ENCODE measurements at places on chromosomes 11 and 22.

- no peak for DNase-seq
Measured at GRCh38 chr11:63494975-63495374, 4.0 kb upstream of the PLAAT5 start.

DNA sequence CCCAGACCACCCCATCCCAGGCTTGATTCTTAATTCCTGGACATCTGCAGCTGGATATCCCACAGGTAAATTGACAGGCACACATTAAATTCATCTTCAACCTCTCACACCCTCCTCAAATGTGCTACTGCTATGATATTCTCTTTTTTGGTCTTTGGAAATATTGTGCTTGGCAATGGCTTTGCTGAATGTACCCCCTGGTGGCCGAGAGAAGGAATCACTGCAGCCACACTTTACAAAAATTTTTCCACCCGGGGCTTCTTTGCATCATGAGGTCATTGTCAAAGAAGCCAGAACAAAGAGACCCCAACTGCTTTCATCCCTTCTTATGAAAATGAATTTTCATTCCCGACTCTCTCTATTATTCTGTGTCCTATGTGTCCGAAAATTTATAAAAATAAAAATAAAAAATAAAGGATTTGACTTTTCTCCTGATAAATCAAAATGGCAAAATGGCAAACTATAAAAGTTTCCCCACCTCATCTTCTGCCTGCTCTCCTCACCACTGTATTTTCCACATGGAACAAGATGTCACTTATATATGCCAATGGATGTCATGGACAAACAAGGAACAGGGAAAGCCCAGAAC lies 15.0 kb upstream of the CYB5R2 start:
- DNase-seq, result no peak

DNA sequence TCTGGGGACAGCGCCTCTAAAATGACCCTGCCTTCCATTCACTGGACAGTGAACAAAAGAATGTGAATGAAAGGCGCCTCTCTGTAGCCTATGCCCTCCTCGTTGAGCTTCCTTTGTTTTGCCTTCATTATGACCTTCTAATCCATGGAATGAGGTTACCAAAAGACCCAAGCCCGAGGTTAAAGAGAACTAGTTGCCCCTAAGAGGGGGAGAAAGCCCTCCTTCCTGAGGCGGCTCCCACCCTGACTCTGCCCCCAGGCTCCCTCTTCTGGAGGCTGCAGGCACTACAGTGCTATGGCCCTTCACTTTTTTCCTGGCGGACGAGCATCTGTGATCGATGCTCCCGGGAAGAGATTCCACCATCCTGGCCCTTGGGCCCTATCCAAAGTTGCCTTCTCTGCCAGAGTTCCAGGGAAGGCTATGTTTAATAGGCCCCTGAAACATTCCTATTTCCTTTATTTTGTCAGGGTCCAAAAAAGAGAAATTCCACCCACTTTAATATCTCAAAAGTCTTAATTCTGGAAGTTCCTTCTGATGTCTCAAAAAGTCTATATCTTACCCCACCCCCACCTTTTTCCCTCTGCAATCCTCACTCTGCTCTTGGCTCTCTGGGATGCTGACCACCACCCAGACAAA lies 147.3 kb downstream of the FEZ1 start:
- DNase-seq, result peak; percentile 31

DNA sequence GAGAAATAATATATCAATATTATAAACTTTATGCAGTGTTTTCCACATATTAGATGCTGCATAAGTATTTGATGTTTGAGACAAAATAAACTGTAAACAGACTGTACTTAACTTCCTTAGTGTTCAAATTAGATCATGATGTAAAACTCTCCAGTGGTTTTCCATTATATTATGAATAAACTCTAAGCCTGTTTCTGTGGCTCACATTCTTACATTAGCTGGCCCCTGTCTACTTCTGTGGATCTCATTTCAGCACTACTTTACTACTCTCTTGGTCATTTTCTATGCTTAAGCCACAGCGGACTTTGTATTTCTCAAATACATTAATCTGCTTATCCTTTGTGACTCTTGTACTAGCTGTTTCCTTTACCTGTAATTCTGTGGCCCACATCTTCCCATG lies 55.6 kb downstream of the ARHGEF12 start:
- no peak for DNase-seq

DNA sequence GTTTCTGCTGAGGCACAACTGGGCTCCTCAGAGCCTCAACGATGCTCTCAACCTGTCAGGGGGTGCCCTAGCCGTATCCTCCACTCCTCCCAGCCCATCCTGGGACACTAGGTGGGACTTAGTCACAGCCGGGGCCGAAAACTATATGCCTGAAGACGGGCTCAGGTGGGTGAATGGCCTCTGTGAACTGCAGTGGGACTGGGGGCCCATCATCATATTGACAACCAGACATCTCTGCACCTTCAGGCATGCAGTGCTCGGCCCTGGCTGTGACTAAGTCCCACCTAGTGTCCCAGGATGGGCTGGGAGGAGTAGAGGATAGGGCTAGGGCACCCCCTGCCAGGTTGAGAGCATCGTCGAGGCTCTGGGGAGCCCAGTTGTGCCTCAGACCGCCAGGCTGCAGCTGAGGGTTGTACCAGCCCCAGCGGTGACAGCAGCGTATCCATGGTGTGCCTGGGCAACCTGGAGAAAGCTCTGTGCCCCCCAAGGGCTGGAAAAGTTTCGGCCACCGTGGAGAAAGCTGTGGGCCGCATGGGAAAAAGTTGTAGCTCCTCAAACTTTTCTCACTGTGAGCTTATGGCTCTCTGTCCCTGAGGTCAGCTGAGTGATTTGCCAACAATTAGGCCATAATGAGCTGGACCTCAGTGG lies 88.9 kb downstream of the RRM1 start:
- no peak for DNase-seq

DNA sequence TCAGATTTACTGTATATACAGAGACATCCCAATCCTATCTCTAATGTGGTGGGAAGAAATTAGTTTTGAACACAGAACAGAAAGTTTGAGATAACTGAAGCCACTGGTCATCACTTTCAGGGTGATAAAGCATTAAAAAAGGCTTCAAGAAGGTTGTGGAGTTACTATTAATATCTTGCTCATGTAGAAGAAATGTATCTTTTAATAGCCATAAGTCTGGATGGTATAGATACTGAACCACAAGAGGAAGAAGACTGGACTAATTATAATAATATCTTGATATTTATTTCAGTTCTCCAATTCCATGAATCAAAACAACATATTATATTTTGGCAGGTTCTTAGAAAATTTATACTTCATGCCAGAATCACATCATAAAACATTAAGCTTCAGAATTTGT lies 137.1 kb downstream of the TMEM135 start:
- no peak for DNase-seq

DNA sequence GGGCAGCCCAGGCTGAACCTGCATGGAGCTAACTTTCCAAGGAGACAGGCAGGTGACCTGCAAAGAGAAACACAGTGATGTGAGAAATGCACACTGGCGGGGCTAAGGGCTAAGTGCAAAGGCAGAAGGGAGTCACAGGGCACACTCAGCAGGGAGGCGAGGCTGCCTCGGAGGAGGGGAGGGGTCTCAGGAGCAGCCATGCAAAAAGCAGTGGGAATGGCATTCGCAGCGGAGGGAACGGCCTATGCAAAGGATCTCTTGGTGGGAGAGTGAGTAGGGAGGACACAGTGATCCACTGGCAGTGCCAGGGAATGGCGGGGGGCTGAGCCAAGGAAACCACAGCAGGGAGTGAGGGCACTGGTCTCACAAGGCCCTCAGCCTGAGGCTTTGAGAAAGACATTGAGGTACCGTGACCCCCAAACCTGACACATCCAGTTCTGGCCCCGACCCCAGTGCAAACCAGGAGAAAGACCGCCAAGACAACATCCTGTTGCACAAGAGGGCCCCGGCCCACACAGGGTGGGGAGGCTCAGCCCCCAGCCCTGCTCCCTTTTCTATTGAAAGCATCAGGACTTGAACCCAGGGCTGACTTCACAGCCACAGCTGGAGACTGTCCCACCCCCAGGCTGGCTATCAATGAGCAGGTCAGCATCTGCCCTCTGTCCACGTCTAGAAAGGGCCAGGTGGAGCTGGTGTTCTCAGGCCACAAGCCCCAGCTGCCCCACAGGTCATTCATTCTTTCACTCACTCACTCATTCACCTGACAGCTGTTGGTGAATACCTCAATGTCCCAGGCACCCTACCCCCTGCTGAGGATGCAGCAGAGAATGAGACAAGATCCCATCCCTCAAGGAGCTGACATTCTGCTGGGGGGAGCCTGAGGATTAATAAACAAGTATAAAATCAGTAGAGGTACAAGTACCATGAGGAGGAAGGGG lies 50.7 kb downstream of the IGLL1 start:
- no peak for DNase-seq

DNA sequence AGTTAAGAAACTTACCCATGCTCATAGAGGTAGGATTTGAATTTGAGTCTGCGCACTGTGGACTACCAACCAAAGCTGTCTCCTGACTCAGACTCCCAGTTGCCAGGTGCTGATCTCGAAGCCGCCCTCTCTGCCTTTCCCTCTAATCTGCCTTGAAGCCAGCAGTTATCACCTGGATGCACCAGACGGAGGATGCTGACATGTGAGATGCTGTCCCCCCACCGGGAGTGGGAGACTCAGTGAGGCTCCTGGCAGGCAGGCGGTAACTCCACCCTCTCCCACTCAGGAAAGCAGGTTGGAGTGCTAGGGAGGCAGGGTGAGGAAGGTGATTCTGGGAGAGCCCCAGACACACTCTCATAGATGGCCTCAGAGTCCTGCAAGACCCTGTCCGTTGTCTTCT lies 40.4 kb downstream of the KIAA1671 start:
- no peak for DNase-seq

GRCh38 chr11:28659716-28660348 lies 551.6 kb downstream of the METTL15 start:
- DNase-seq, result no peak

DNA sequence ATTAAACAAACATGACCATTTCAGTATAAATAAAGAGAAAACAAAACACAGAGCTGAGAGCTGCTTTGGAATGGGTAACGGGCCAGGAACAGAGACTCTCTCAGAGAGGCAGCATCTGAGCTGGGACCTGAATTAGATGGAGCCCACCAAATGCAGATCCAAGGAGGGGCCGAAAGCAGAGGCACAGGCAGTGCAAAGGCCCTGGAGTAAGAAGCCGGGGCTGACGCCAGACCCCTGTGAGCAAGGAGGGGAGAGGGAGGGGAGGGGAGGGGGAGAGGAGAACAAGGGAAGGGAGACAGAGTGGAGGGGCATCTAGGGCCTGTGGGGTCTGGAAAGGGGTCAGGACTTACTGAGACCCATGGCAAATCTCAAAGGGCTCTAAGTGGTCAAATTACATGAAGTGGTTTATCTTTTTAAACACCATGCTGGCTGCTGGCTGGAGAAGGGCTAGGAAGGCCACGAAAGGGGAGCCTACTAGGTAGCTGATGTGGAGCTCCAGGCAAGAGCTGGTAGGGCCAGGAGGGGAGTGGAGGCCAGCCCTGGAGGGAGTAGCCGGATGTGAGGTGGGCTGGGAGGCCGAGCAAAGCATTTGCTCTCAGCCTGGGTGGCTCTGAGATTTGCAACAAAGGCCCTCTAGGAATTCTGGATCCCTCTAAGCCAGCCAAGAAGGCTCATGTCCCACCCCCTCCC lies 3.2 kb downstream of the OSBPL5 start:
- no peak for DNase-seq

DNA sequence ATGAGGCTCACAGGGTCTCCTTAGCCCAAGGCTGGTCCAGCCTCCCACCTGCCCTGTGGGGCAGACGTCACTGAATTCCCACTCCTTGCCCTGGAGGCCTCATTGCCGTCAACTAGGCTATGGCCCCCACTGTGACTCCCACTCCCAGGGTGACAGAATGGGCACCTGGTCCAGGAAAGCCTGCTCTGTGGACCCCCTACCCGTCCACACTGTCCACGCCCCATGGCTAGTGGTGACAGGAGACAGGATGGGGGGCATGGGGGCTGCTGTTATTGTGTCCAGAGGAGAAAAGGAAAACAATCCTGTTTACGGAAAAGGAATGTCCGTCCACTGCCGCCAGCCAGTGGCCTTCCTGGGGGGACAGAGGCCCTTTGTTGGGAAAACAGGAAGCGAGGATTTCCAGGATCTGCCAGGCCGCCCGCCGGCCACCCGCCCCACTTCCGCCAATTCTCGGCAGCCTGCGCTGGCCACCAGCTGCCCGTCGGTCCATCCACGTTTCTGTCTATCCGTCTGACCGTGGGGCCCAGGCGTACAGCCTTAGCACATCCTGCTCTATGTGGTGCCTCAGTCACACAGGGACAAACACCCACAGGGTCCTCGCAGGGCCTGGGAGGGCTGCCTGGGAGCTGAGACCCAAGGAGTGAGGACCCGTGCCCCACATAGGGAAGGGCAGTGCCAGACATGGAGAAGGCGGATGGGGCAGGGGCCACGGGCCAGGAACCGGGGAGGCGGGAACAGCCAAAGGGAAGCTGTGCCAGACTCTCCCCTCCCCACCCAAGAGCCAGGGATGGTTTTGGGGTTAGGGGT lies 19.5 kb downstream of the CRELD2 start:
- no peak for DNase-seq

GRCh38 chr11:84524422-84525051 lies 1102.6 kb downstream of the DLG2 start:
- DNase-seq, result no peak

- peak; percentile 66 for DNase-seq
Measured at GRCh38 chr11:86740628-86741483, 59.5 kb upstream of the PRSS23 start.

DNA sequence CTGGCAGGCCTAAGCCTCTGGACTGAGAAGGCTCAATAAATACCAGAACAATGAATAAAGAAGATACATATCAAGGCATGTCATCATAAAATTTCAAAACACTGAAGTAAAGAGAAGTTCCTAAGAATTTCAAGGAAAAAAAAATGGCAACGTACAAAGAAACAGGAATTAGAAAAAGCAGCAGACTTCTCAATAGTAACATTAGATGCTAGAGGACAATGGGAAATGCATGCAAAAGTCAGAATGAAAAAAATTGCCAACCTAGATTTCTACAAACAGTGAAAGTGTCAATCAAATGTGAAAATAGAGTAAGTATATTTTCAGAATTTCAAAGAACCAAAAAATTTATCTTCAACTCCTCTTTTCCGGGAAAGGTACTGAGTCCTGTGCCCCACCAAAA lies 125.0 kb downstream of the KCNC1 start:
- no peak for DNase-seq

GRCh38 chr11:2954263-2954662 lies 25.0 kb upstream of the PHLDA2 start:
- no peak for DNase-seq
